ENCODE measurements at places on chromosomes 2 and 18.

GRCh38 chr2:33503002-33503401 lies 26.6 kb downstream of the RASGRP3 start:
- DNase-seq, result no peak

GRCh38 chr18:78292618-78293380 lies 686.8 kb upstream of the SALL3 start:
- no peak for DNase-seq

DNA sequence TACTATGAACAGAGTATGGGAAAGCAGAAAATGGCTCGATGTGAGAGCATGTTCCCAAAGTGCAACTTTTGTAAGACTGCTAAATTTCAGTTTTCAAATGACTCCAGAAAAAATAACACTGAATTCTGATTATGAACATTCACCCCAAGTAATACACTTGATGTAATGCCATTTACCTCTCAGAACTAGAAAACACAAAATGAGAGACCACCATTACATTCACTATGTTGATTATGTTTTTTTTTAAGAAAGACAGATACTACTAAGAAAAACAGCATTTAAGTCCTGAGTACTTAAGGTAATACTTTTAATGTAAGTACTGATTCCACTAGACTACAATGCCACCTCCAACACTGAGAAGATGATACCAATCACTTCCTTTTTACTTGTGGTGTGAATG lies 38.5 kb downstream of the SFT2D3 start:
- no peak for DNase-seq

GRCh38 chr2:134320930-134321329 lies 67.1 kb downstream of the MGAT5 start:
- no peak for DNase-seq

DNA sequence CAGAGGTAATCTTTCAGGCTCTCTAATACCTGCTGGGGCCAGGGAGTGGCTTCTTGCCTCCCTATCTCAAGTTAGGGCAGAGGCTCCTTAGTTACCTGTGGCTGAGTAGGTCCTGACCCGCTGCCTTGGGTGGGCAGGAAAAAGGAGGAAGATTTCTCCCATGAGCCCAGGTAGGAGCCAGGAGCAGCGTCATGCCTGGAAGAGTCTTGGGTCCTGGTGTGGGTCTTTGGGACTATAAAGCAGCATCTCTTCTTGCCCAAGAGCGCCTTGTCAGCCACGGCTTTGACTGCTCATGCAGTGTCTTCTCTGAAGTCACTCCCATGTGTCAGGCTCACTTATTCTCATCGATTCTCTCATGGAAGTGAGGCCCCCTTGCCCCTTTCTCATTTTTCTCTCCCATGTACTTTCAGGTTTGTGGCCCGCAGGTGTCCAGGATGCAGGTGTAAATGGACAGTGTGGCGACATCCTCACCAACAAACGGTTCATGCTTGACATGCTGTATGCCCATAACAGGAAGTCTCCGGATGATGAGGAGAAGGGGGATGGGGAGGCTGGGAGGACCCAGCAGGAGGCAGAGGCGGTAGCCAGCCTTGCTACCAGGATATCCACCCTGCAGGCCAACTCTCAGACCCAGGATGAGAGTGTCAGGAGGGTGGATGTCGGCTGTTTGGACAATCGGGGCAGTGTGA lies 111.2 kb downstream of the TPGS2 start:
- no peak for DNase-seq

GRCh38 chr2:120319123-120319522 lies 26.8 kb upstream of the INHBB start:
- DNase-seq, result no peak

- DNase-seq, result no peak
Observed at GRCh38 chr18:79200546-79201268, 131.5 kb downstream of the ATP9B start.

- no peak for DNase-seq
Observed at GRCh38 chr2:198375083-198375410, 570.7 kb downstream of the PLCL1 start.

DNA sequence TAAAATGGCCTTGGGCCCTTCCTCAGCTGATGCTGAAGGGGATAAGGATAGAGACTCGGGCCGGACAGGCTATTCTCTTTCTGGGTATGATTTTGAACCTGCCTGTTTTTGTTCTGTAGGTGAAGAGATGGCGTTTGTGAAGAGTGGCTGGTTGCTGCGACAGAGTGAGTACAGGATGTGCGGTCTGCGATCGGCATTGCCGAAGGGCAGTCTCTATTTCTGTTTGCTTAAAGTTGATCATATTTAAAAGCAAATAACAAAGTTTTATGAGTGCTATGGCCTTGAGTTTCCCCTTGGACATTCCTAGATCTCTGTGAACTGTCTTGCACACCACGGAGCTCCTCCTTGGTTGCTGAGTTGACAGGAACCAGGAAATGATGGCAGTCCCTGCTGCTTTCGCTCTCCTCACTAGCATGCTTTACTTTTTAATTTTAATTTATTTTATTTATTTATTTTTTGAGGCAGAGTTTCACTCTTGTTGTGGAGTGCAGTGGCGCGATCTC lies 15.7 kb downstream of the PLEKHB2 start:
- no peak for DNase-seq

DNA sequence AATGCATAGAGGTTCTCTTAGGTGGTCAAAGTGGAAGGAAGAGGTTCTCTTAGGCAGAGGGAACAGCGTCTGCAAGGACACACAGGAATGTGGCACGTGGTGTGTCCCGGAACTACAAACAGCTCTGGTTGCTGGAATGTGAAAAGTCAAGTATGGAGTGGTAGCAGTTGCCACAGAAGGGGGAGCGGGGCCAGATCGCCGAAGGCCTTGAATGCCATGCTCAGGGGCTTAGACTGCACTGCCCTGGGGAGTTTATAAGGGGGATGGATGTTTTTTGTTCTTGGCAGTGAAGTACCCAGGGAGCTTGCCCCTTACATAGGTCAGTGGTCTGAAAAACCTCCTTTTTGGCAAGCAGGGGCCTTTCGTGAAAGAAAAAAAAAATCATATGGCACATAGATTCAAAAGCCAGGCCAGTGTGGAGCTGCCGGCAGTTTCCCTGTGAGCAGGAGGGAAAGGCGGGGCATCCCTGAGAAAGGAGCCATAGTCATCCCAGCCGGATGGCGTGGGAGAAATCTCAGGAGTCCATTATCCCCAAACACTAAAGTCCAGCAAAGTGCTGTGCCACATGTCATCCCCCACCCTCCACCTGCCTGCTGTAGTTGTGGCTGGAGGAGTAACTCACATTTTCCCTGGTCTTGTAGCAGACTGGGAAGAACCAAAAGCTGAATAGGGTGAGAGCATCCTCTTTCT lies 45.4 kb downstream of the GORASP2 start:
- no peak for DNase-seq

GRCh38 chr2:883803-884748 lies 66.6 kb upstream of the SNTG2 start:
- DNase-seq, result no peak

- DNase-seq, result no peak
Observed at GRCh38 chr2:54566896-54567295, 110.8 kb downstream of the SPTBN1 start.

- DNase-seq, result no peak
Observed at GRCh38 chr2:230413479-230413878, 2.5 kb upstream of the SP100 start.

GRCh38 chr2:212843409-212844199 lies 305.0 kb upstream of the ERBB4 start:
- no peak for DNase-seq

DNA sequence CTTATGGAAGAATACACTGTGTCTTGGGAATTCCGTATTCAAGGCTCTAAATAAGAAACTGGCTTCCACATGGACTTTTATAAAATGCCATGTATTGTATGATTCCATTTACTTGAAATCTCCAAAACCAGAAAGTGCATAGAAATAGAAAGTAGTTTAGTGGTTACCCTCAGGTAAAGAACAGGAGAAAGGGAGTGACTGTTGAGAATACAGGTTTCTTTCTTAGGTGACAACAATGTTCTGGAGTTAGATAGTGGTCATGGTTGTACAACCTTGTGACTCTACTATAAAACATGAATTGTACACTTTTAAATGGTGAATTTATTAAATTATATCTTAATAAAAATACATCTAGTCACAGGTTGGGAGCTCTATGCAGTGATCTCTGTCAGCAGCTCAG lies 481.8 kb downstream of the SPAG16 start:
- no peak for DNase-seq

- no peak for DNase-seq
Observed at GRCh38 chr2:62947403-62947802, 103.2 kb upstream of the OTX1 start.

GRCh38 chr2:42096869-42097591 lies 49.2 kb downstream of the PKDCC start:
- DNase-seq, result no peak

- no peak for DNase-seq
Observed at GRCh38 chr2:101469863-101470262, 5.0 kb downstream of the RFX8 start.

DNA sequence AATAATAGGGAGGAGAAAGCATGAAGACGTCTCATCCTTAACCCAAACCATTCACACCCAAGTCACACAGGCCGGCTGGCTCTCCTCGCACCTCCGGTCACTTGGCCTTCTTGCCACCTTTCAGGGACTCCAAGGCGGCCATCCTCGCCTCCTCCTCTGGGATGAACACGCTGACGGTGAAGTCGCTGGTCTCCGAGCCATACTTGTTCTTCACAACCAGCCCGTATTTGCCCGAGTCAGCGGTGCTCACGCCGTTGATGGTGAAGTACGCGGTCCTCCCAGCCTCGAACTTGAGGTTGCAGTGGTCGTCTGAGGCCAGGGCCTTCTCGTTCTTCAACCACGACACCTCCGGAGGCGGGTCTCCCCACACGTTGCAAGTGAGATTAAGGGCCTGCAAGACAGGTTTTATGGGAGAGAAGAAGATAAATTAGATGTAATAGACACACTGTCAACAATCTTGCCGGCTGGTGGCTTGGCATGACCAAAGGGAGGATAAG lies 54.3 kb upstream of the LPIN2 start:
- DNase-seq, result no peak

GRCh38 chr2:184596819-184597411 lies 1.4 kb upstream of the ZNF804A start:
- no peak for DNase-seq

- DNase-seq, result no peak
Observed at GRCh38 chr2:58959996-58960395, 718.9 kb upstream of the FANCL start.

- peak; percentile 2 for DNase-seq
Observed at GRCh38 chr2:212892193-212892592, 259.2 kb downstream of the IKZF2 start.

GRCh38 chr2:189504238-189504637 lies 63.0 kb downstream of the WDR75 start:
- no peak for DNase-seq

- no peak for DNase-seq
Observed at GRCh38 chr2:128469203-128469602, 150.5 kb upstream of the HS6ST1 start.

DNA sequence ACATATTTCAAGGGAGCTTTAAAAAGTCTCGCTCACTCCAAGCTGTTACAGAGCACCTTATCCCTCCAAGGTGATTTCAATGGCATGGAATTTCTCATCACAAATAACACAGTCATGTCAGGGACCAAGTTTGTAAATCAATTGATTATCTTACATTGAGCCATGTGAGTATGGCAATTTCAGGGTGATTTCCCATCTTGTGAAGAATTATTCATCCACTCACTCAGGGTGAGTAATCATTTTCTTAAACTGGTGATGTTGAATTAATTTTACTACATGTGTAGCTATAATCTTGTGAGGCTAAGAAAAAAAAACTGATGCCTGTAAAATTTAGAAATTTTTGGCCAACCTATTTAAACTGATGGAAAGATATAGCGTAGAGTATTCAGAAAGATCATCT lies 3.3 kb upstream of the ABCA12 start:
- no peak for DNase-seq

GRCh38 chr2:135603543-135603942 lies 72.3 kb downstream of the R3HDM1 start:
- DNase-seq, result no peak

DNA sequence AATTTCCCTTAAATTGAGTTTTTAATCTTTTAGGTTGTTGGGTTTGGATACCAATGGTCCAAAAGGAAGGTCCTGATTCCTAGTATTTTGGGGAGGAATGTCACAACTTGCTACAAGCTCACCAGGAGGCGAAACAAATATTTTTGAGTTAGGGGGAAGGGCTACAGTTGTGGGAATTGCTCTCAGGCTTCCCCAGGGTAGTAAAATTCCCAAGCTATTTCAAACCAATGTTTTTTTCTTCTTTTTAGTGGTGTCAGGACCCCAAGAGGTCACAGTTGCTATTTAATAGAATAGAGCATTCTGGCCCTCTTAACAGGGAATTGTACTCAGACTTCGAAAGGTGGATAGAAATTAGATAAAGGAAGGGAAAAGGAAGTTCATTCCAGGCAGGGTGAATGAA lies 68.5 kb upstream of the ST3GAL5 start:
- DNase-seq, result no peak

DNA sequence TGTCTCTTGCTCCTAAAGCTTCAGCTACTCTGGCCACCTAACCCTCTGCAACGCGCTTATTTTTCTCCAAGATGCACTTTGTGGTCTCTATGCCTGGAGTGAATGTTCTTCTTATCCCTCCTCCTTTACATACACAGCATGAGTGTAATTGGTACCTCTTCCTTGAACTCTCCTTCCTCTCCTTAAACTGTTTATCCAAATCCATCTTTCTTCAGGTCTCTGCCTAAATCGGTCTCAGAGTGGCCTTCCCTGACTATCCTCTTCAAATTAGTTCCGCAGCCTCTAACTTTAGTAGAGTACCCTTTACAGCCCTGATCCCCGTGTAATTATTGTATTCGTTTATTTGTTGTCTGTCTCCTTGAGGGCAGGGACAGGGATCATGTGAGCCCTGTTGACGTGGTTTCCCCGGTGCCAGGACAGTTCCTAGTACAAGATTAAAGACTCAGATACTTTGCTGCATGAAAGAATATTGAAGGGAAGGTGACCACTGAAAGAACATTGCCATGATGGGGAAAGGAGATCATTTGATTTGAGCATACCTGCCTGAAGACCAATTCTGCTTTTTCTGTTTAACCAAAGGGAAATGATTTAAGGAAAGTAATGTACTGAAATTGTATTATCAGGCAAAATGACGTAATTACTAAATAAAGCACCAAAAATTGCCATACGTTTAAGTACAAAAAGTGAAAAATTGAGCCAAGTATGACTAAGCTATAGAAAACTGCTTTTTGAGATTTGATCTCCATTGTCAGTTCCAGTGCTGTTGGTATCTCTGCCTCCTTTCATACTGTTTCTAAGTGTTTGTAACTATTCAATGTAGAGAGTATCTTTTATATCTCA lies 1.2 kb downstream of the CNOT9 start:
- DNase-seq, result no peak

- DNase-seq, result no peak
Observed at GRCh38 chr2:106280722-106281446, 86.8 kb upstream of the UXS1 start.

DNA sequence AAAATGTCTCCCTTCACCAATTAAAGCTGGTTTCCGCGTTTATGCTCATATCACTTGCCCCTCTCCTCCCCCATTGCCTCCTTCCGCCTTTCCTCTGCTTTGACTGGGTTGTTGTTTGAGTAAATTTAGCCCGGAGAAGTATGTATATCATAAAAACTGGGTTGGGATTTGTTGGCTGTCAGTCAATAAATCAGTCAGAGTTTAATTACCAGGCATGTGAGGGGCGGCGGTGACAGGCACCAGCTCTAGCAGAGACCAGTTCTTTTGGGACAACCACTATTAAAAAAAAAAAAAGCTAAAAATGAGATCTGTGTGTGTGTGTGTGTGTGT lies 382.4 kb upstream of the SMIM21 start:
- DNase-seq, result no peak

Data from NK-92 treated with Interleukin-12 subunit alpha and Interleukin-12 subunit beta, amount 100 ng/mL, for 24 hours (cell line).